ENCODE measurements at places on chromosomes 3 and 15. TPM values are rescaled to one million over a fixed set of nuclear protein-coding genes. Genes with fewer than 3 reads are reported as not detected.

Gene XPC
- total RNA-seq, result 52.1 TPM

DNA sequence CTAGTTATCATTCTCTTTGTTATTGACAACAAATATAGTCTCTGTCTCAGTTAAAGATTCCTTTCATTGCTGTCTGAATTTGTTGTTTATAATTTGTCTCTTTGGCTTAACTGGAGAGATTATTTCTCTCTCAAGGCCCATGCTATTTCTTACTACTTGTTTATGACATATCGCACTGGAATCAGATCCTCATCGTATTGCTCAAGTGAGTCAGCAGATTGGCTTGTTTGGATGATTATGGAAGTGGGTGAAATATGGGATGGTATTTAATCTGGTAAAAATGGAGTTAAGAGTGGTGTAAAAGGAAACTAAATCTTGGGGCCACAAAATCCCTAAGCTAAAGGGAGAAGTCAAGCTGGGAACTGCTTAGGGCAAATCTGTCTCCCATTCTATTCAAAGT, 613.1 kb downstream of the SI start:
- no peak for DNase-seq

Gene ACAP2
- total RNA-seq, result 121 TPM

DNA sequence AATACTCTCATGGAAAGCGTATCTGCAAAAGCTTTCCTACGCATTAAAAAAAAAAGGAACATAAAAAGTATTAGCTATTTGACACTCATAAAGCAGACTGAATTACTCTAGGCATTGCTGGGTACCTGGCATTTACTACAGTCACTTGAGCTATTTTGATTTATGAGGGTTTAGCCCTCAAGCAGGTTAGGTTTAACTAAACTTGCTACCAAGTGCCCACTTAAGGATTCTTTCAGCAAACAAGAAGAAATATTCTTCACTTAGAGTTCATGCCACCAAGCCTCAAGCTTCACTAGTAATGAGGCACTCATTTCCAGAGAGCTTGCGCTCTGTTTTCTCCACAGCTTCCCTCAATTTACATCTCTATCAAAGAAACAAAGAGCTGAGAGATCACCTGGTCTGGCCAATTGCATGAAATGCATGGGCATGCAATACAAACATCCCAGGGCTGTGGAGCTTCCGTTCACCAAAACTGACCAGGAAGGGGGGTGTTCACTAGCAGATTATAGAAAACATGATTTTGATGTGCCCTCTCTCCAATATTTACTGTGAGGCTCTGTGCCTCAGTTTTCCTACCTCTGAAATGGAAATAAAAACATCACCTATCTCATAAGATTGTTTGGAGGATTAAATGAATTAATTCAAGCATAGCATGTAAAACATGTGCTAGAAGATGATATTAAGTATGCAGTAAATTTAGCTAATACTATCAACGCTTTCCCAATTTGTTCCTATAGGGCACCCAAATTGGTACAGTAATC, 217.3 kb downstream of the RORA start:
- no peak for DNase-seq

DNA sequence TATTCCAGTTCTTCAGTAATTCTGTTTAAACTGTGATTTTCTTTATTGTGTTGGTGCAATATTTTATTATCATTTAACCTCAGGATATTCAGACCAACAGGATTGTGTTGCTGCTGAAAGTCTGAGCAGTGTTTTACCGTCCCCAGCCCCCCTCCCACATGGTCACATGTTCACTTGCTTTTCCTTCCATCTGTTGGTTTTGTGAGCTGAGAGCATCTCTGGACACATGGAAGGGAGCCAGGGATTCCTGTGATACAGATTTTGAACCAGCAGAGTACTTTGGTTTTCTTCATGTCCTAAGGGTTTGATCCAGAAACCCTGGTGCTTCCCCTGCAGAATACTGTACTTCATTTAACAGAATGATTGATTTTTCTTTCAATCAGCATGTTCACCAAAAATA, 11.9 kb downstream of the ARRDC4 start:
- DNase-seq, result no peak
